CD4-positive, alpha-beta T cell treated with Interleukin-4 for 4 hours (primary cell): ENCODE measurements at places on chromosomes 4 and X.

GRCh38 chr4:2867758-2868491, 24.3 kb downstream of the ADD1 start:
- DNase-seq: no peak

GRCh38 chr4:126800575-126801141, 832.1 kb upstream of the INTU start:
- DNase-seq: no peak

GRCh38 chrX:113059714-113060113, 219.1 kb upstream of the AMOT start:
- no peak for DNase-seq

DNA sequence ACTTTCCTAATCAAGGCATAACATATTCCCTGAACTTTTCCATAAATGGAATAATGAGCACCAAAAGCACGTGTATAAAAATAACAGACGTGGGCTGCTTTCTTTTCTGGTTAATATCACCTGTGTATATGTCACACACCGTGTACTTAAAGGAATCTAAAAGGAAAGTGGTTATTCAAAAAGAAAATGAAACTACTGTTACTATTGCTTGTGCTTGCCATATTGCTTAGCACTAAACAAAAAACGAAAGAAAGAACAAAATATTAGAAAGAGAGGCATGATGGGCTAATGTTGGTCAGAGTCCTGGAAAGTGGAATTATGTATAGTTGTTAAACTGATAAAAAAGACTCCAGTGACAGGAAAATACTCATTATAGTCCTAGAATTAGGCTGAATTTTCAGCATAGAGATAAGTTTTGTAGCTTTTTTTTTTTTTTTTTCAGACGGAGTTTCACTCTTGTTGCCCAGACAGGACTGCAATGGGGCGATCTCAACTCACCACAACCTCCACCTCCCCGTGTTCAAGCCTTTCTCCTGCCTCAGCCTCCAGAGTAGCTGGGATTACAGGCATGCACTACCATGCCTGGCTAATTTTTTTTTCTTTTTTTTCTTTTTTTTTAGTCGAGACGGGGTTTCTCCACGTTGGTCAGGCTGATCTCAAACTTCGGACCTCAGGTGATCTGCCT, 123.2 kb downstream of the PABPC4L start:
- no peak for DNase-seq

- DNase-seq: no peak
Observed at GRCh38 chr4:163550869-163551267, 56.4 kb downstream of the TMA16 start.

- no peak for DNase-seq
Observed at GRCh38 chr4:38562751-38563198, 101.2 kb upstream of the KLF3 start.

DNA sequence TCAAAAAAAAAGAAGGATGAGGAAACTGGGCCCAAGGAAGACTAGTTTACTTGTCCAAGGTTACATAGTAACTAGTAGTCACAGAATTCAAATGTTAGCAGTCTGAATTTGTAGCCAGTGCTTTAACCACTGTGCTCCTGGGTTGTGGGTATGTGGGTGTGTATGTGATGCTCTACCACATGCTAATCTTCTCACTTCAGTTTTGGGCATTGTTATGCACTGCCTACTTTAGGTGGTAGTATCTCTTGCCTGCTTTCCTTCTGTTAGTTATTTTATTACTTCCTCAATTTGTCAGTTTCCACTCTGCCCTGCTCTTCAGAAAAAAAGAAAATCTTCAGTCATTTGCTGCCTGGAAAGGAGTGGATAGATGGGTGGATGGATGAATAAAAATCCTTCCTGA, 219.2 kb downstream of the RPA4 start:
- DNase-seq: no peak

GRCh38 chr4:48949086-48949485, 37.0 kb upstream of the CWH43 start:
- DNase-seq: no peak

- no peak for DNase-seq
Observed at GRCh38 chrX:11481035-11481434, 184.7 kb downstream of the ARHGAP6 start.

- no peak for DNase-seq
Observed at GRCh38 chrX:17990532-17990931, 129.4 kb upstream of the RAI2 start.

DNA sequence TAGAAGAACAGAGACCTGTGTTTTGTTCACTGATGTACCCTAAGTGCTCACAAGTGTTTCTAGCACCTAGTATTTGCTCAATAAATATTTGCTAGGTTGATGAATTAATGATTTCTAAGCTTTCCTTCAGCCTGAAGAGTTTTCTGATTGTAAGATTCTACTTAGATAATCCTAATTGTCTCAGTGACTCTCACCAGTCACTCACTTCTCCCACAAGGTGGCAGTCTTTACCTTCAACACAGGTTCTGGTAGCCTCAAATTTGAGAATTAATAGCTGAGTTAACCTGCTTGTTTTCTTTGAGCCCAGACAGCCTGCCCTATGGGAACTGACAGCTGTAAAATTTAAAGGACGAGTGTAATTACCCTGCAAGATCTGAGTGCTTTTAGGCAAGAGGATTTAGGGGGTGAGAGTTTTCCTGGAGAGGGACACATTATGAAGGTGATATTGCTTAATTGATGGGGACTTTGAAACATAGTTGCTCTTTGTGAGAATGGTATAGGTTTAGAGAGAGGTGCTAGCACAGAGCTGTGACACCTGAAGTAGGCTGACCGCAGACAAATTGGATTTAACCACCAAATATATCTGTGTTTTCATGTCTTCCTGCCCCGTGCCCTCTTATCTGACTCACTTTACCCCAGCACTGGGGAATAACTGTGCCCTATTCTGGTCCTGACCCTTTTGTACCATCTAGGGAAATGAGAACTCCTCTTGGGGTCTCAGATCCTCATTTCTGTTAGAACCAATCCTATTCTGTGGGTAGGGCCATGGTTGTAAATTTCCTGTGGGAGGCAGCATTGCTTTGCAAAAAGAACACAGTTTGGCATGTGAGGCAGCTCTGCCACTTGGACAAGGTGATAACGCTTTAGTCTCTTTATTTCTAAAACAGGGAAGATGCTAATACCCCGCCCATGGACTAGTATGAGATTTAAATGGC, 27.7 kb downstream of the CD38 start:
- peak; percentile 65 for DNase-seq

GRCh38 chr4:1721666-1722550, 587 bp downstream of the TACC3 start:
- DNase-seq: no peak
